ENCODE measurements at places on chromosomes 12 and 14.

GRCh38 chr14:94342334-94342934, 19.3 kb upstream of the SERPINA6 start:
- peak; percentile 17 for DNase-seq

GRCh38 chr14:98564006-98564405, 708.0 kb downstream of the BCL11B start:
- no peak for DNase-seq

DNA sequence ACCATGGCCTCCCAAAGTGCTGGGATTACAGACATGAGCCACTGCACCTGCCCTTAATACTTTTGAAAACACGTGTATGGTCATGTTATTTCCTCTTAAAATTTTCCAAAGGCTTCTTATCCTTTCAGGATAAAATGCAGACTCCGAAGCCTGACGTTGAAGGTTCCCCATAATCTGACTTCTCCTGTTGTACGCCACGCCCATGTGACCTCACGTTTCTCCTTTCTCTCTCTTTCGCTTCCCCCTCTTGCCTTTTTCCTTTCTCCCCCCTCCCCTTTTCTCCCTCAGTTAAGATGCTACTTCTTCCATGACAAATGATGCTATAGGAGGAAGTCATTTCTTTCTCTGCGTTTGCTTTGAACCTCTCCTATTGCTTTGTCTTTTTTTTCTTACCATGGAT, 266.0 kb downstream of the FBXL14 start:
- no peak for DNase-seq

DNA sequence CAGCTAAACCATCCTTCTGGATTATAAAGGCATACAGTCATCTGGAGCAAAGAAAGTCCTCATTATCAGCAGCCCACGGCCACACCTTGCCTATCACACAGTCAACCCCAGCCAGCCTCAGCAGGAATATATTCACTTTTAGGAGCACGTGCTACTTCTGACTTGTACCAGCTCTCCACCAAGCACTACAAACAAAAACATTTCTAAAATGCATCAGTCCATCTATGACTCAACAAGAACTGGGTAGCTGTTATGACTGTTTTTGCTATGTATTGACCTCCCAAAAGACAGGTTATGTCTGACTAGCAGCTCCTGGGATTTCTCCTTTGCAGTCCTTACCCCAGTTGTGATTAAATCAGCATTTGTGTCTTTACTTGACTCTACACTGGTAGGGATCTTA, 31.2 kb downstream of the NUAK1 start:
- no peak for DNase-seq

- DNase-seq, result no peak
These were observed 107.4 kb upstream of the NAV3 start for GRCh38 chr12:77723308-77723707.

DNA sequence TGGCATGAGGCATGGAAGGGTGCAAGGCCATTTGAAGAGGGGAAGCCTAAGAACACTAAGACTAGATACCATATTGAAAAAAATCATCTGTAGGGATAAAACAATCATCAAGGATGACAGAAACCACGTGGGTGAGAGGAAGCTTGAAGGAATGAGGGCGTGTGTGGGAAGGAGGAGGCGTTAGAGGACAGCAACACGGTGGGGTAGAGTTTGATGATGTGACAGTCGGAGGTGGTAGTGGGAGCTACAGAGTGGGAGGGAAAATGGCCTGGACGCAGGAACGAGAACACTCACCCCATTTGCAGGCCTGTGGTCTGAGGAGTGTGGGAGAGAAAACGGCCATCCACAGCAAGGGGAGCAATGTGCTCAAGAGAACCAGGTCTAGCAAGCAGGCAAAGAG, 25.4 kb upstream of the NUDT4 start:
- no peak for DNase-seq

DNA sequence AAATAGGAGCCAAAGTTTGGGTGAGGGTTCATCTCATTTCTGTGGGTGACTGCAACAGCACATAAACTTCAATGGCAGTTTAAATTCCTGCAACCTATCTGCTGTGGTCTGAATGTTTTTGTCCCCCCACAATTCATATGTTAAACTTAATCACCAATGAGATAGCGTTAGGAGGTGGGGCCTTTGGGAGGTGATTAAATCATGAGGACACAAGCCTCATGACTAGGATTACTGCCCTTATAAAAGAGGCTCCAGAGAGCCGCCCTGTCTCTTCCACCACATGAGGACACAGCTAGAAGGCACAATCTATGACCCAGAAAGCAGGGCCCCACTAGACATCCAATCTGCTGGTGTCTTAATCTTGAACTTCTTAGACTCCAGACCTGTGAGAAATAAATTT, 3.8 kb upstream of the CCDC91 start:
- no peak for DNase-seq

DNA sequence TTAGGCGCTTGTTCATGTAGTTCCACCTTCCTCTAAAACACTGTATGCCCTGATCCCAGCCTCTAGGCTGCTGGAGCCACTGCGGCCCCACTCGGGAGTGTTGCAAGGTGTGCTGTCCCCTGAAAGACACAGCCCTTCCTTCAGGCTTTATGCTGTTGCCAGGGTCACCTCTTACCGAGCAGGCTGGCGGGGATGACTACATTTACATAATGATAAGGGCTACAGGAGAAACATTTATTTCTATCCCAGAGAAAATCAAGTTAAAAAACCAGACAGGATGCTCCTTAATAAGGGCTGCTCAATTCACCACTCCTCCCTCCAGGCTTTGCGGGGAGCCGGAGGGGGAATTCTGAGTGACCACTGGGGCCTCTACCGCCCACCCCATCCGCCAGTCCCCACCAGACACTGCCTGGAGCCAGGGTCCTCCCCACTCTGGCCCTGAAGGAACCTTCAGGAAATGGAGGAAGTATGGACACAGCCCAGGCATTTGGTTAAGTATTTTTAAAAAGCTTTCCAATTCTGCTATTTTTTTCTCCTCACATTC, 200.6 kb downstream of the TTC7B start:
- DNase-seq, result no peak

All from CD4-positive, alpha-beta T cell treated with Interleukin-2 at 100 ng/mL for 4 hours (primary cell).